HCEC 1CT (cell line): ENCODE measurements at places on chromosomes 3 and 15.

- no peak for DNase-seq
Observed at GRCh38 chr15:91694131-91694830, 159.2 kb upstream of the SLCO3A1 start.

GRCh38 chr3:3798631-3799113, 559 bp upstream of the LRRN1 start:
- DNase-seq, result no peak

GRCh38 chr3:71052716-71053115, 530.8 kb downstream of the FOXP1 start:
- no peak for DNase-seq

GRCh38 chr15:92184679-92185230, 208.9 kb upstream of the ST8SIA2 start:
- DNase-seq, result no peak

- DNase-seq, result no peak
Observed at GRCh38 chr15:76181705-76182107, 121.9 kb downstream of the TMEM266 start.

DNA sequence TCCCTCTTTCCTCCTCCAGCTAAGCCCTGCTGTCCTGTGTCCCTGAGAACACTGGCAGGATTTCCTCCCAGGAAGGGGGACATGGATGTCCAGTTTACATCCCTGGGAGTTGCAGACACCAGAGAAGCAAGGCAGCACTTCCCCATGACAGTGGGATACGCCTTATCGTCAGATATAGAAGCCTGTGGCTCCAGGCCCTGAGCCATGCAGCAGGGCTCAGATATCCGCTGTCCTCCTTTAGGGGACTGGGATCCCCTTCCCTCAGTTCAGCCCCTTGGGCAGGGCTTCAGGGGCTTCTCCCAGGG, 16.4 kb downstream of the CORO2B start:
- no peak for DNase-seq

GRCh38 chr3:13544951-13545651, 3.8 kb upstream of the FBLN2 start:
- no peak for DNase-seq

DNA sequence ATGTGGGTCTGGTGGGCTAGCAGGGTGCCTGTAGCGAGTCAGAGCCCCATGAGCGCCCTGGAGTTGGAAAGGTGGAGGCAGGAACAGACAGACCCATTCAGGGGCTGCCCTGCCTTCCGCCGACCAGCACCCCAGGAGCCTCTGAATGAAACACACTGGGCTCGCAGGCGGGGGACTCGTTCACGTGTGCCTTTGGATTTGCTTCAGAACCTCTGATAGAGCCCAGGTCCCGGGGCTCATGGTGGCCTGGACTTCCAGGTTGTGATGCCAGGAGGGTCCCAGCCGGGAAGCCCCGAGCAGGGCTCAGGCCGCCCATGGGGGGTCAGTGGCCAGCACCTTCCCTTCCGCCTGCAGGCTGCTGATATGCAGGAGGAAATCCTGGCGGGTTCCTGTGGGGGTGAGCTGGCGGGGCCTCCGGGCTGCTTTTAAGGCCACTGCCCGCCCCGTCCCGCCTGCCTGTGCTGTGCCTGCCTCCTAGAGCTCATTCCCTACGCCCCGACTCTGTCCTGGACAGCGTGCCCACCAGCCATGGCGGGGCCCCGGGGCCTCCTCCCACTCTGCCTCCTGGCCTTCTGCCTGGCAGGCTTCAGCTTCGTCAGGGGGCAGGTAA, at the start of gene STAB1:
Gene STAB1, plus strand, starts transcription at position 453 of the 610 bp plus-strand sequence. Its CDS starts 76 bp downstream, at position 529.
- no peak for DNase-seq

GRCh38 chr15:96330064-96330449, 443 bp upstream of the NR2F2 start:
- peak; percentile 86 for DNase-seq

DNA sequence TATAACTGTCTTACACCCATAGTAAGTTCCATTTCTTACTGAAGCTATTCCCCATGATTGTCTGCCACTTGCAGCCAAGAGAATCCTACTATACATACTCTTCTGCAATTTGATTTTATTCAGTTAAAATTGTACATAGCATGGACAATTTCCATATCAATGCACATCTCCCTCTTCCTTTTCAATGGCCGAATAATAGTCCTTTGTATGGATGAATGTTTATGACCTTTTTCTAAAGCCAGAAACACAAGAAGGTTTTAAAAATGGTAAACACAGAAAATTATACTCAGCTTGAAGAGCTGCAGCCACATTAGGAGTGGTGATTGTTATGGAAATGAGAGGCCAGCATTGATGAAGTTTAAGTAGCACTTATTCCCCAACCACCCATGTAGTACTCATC, 8.5 kb upstream of the ERC2 start:
- no peak for DNase-seq

DNA sequence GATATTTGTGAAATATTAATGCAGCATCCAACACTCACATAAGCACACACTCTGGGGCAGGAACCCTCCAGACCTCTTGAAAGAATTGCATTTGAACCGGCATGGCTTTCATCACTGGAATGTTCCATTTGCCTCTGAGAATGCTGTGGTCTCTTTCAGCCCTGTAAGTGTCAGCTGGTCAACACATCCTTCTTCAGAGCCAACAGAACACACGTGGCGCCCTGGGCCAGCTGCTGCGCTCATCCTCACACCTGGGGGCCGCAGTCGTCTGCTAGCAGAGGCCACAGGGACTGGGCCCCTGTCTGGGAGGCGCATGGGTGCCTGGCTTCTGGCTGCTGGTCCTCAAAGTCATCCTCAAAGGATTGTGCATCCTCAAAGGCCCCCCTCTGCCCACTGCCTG, 71.4 kb upstream of the HERC1 start:
- no peak for DNase-seq

- peak; percentile 53 for DNase-seq
Observed at GRCh38 chr3:47399531-47400270, 18.9 kb downstream of the PTPN23 start.

DNA sequence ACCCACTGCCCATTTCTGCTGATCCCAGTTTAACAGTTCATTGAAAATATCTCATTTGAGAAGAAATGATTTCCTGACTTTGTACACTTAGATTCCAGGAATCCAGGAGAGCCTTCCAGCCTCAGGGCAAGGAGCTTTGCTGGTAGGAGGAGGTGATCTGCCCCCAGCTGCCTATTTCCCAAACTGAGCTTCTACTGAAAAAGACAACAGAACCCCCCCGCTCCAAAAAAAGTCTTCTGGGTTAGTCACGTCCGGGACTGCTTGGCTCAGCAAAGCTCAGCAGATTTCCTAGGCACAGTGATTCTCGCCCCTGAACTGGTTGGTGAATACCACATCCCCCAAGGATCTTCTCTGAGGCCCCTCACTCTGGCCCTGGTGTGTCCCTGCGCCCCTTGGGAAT, 13.1 kb downstream of the SLC6A6 start:
- no peak for DNase-seq

- DNase-seq, result no peak
Observed at GRCh38 chr3:167996514-167996913, 99.2 kb downstream of the GOLIM4 start.

DNA sequence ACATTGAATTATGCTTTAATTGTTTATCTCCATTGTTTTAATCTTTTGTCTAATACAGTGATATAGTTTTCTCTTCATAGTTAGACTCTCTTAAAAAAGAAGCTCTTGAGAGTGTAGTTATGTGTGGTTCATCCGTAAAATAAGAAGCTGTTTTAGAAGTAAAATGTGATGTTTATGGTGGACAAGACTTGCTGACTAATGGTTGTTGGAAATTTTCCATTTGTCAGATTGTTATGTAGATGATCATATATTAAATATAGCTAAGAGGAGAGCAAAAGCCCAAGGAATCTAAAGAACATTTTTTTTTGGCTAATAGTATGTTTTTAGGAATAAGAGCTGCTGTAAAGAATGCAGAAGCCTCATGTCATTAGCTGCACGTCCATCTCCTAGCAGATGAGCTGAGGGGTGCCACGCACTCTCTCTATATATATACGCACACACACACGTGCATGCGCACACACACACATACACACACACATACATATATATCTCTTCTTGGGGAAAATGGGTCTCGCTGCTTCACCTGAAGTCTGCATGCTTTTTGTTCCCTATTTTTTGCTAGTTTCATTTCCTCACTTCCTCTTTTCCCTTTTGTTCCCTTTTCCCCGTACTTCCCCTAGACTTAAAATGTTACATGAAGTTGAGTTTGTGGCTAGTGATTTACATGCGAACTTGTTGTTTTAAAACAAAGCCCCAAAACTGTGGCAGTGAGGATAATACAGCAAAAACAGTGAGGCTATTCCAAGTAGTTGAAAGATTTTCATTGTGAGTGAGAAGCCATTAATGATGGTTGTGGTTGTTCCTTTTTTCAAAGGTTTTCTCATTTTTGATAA, 107.8 kb downstream of the MBNL1 start:
- peak; percentile 71 for DNase-seq

- DNase-seq, result no peak
Observed at GRCh38 chr15:52243697-52244555, 51.7 kb downstream of the MYO5C start.

DNA sequence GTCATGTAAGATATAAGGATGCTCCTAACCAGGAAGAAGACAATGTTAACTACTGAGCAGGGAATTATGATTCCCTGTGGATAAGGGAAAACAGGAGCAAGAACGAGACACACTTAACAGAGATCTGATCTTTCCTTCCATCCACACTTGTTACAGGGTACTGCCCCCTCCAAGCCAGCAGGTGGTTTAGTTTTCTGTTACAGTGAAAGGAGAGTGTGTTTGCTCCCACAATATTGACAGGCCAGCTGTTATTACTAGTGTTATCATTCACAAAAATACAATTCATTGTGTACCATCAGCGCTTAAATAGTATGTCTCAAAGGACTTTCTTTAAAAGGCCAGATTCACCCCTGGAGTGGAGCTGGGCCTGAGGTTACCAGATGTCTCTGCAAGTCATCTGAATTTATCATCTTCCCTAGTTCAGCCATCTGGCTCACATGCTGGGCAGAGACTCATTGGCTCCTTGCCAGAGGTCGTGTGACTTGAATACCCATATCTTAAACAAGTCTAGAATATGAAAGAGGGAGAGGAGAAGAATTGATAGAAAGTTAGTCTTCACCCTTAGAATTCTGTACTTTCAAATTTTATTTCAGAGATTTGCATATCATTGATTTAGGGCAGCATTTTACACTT, 16.8 kb upstream of the FMN1 start:
- peak; percentile 12 for DNase-seq

DNA sequence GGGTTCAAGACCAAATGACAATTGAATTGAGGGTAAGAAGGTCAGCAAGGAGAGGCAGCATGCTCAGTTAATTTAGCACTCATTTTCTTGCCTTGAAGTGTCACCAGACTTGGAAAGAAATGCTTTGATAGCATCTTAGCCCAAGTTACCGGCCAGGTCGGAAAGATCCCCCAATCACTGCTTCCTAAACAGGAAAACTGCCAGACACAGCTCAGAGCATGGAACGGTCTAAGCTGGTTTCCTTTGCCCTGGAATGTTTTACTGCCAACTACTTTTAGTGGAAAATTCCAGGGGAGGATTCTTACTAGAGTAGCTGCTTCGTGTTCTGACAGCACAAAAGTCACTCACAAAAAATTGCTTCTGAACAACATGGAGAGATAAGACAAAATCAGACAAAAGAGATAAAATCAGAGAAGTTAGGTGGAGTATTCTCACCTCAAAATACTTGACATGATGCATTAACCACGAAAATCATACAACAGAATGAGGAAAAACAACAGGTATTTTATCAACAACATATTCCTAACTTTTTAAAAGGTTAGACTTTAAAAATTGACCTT, 65.5 kb downstream of the CCR4 start:
- DNase-seq, result no peak

GRCh38 chr3:156587760-156588069, 32.8 kb upstream of the SSR3 start:
- DNase-seq, result no peak

DNA sequence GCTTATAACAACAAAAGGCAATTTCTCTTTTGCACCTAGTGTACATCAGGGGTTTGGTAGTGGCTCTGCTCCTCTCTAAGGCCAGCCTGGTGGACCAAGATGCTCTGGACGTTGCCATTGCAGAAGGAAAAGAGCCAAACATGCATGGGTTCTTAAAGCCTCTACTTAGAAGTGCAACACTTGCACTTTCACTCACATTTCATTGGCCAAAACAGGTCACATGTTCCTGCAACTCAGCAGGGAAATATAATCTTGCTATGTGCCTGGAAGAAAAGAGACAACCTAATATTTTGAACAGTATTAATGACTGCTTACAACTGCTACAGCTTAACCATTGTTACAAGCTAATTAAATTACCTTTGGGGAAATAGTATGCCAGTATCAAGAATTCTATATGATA, 182.9 kb downstream of the IL5RA start:
- no peak for DNase-seq

GRCh38 chr15:42267286-42267685, 5.7 kb upstream of the GANC start:
- no peak for DNase-seq

DNA sequence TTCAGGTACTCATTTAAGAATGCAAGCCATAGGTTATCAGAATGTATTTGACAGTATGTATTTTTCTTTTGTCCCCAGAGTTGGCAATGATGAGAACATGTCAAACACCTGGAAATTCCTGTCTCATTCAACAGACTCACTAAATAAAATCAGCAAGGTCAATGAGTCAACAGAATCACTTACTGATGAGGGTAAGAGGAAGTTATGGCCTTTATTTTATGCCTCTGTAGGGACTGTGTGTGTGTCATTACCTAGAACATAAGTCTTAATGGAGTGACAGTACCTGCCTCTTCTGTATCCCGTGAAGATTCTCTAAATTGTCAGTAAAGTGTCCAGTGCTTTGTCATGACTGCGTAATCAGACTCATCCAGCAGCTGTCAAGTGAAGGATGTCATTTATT, 77.5 kb downstream of the KLHL25 start:
- DNase-seq, result no peak

- no peak for DNase-seq
Observed at GRCh38 chr3:170735821-170736220, 134.2 kb downstream of the RPL22L1 start.

DNA sequence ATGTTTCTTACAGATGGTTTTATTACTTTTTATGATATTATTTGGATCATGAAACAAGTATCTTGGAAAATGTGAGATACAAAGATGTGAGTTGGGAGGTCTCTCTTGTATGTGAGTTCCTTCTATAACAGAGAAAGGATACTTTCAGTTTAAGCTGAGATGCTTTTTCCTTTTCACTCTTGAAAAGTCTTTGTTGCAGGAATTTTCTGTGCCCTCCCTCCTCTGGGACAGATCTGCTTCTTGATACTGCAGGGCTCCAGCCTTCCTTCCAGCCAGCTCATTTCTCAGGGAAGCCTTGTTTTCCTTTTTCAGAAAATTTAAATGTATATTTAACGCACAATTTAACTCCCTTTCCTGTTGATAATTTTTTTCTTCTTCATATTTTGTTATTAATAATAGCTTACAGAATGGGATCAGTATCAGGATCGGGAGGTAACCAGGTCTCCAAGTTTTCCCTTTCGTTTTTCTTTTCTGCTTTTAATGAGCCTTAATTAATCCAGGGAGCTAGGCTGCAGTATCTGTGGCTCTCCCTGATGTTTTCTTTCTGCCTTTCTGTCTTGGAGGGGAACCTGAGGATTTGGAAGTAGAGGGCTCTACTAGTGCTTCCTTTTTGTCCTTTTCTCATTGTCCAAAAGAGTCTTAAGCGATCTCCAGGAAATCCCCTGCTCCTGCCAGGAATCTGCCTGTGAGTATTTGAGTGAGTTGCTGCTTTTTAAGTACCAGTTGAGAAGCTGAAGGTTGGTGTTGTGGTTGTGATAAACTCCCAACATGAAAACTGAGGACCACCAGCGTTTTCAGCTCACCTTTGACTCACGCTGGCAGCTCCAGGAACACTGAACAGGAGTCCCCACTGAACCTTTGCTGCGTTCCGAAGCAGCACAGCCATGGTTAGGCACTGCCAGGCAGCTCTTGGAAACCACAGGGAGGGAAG, 105.7 kb downstream of the IGF1R start:
- DNase-seq, result peak; percentile 2

- no peak for DNase-seq
Observed at GRCh38 chr3:167030082-167030725, 349.9 kb downstream of the ZBBX start.
